ENCODE measurements at places on chromosomes 11 and 22. TPM values are rescaled to one million over a fixed set of nuclear protein-coding genes. Genes with fewer than 3 reads are reported as not detected.

DDX17 gene
- total RNA-seq = 88.3 TPM

GRK3 gene
- 3.6 TPM for total RNA-seq

HTR3A gene
- total RNA-seq = not detected

RNF215 gene
- 19.7 TPM for total RNA-seq

CCDC188 gene
- total RNA-seq = not detected

OR52H1 gene
- not detected for total RNA-seq

Data from A549 treated with CORT108297 at 1 μM for 4 hours (cell line).